ENCODE measurements at places on chromosomes 4 and X. TPM values are rescaled to one million over a fixed set of nuclear protein-coding genes. Genes with fewer than 3 reads are reported as not detected.

Gene CPLX1
- 3.4 TPM for total RNA-seq

Gene SMIM31
- total RNA-seq = 11.0 TPM

Gene C4orf51
- total RNA-seq = not detected

Gene TMEM154
- 1.5 TPM for total RNA-seq

Gene PLAC1
- not detected for total RNA-seq

Gene BST1
- total RNA-seq = 6.9 TPM

- no peak for DNase-seq
Observed at GRCh38 chr4:159238631-159239030, 135.8 kb downstream of the RAPGEF2 start.

- no peak for DNase-seq
Observed at GRCh38 chr4:4200624-4201023, 26.1 kb downstream of the OTOP1 start.

DNA sequence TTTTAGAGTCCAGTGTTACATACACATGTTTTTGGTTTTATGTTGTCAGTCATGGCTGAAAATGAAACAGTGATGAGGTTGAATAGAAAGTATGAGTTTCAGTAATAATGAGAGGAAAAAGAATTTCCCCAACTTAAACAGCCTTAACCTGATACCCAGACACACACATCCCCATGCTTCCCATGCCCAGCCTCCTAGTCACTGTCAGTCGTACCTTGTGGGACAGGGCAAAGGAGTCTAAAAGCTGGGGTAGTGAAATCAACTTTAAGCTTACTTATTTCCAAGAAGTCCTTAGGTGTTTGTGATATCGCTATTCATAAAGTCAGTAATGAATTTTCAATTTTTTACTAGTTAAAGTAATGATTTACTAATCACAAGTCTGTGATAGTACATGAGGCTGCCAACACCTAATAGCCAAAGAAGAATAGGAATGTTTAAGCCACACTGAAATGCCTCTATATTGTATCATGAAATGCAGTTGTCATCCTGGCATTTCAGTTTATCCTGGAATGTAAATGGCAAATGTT lies 24.3 kb upstream of the GPR34 start:
- DNase-seq = no peak

GRCh38 chr4:18511727-18512126 lies 490.2 kb upstream of the LCORL start:
- DNase-seq = no peak

DNA sequence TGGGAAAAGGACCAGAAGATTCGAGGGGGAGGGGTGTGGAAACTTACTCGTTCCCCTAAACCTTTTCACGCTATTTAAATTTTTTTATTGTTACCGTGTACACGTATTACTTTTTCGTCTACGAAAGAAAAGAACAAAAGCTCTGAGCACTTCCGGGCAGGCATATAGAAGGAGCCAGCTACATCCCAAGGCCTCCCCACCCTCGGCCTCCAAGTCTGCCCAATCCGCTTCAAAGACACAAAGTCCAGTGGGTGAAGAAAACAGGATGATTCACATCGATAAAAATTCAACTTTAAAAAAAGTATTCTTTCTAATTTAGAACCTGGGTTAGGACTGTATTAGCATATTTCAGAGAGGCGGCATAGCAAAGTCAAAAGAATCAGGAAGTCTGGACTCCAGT lies 23.1 kb downstream of the SEL1L3 start:
- no peak for DNase-seq

- DNase-seq = no peak
Observed at GRCh38 chrX:40064055-40064597, 33.6 kb downstream of the BCOR start.

- no peak for DNase-seq
Observed at GRCh38 chrX:86023811-86024210, 23.5 kb downstream of the CHM start.

DNA sequence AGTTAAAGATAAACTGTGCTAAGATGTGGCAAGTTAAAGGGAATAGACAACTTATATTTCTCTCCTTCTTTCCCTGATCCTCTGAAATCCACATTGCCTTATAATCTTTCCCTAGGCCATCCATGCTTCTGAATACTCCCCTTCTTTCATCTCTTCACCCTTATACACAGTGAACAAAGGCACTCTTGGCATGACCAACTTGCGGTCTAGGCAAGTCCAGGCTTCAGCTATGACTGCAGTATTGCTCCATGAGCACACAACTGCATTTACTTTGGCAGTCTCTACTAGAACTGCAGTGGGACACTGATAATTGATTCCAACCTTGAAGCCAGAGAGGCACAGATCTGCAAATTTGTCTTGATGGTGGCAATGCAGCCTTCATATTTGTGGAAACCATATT lies 24.2 kb upstream of the UBA6 start:
- DNase-seq = no peak

DNA sequence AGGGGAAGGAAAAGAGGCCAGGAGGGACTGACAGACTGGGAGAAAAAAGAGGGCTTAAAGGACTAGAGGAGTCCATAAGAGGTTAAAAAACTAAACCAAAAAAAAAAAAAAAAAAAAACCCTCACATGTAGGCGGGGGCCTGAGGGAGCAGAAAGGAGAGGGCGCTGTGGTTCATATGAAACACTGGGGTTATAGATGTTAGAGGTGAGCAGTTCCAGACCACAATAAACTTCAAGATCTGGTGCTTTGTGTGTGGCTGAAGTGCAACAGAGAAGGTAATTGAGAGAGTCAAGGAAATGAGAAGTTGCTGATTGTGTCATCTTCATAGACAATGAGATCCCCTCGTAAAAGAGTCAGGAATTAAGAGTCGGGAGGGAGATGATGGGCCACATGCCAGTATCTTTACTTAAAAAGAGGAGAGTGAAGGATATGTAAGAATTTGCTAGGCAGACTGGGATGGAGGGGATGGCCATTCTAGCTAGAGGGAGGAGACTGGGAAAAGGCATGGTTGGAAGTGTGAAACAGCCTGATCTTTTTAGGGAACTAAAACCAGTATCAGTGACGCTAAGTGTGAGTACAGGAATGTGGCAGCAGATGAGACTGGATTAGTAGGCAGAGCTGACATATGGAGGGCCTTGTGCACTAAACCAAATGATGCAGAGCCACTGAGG lies 18.4 kb upstream of the OGT start:
- no peak for DNase-seq

DNA sequence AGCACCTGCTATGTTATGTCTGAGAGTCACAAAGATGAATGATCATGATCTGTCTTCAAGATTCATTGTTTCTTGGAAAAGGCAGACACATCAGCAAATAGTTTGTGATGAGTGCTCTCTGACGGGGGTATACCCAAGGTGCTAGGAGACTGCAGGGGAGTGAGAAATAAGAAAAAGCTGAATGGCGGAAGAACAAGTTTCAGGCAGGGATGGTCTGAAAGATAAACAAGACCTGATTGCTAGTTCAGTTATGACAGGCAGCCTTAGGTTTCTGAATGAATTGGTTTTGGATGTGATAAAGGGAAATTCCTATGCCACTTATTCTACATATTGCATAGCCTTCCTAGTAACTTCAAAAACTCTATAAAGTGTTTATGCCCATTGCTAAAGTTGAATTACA lies 327.0 kb upstream of the DKK2 start:
- no peak for DNase-seq

DNA sequence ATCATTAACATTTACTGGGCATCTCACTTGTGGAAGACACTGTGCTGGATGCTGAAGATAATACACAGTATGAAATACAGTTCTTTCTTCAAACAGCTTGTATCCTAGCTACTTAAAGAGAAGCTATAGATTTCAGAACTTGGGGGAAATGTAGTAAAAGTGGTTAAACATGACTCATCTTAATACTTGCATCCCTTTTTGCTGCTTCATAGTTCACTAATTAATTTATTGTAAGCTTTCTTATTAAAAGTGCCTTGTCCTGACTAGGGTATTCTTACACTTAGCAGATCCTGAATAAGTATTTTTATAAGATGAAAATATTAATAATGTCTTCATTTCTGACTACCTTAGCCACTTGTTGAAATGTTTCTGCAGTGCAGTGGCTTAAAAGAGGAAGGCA lies 132.8 kb upstream of the STIM2 start:
- no peak for DNase-seq

DNA sequence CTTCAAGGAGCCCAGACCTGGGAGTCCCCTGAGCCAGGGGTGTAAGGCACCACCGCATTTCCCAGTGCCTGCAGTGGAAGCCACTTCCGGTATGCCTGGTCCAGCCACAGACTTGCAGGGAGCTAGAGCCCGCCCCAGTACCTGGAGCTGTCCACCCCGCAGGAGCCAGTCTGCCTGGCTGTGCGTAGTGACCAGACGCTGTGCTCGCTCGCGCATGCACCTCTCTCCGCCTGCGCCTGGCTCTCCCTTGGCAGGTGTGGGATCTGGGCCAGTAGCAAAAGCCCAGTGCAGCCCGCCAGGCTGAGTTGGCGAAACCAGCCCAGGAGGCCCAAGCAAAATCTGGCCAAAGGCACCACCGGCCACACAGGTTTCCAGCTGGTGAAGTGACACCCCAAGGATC lies 973.7 kb upstream of the AGA start:
- DNase-seq = no peak

GRCh38 chr4:7384003-7384928 lies 50.5 kb downstream of the PSAPL1 start:
- peak; percentile 5 for DNase-seq

DNA sequence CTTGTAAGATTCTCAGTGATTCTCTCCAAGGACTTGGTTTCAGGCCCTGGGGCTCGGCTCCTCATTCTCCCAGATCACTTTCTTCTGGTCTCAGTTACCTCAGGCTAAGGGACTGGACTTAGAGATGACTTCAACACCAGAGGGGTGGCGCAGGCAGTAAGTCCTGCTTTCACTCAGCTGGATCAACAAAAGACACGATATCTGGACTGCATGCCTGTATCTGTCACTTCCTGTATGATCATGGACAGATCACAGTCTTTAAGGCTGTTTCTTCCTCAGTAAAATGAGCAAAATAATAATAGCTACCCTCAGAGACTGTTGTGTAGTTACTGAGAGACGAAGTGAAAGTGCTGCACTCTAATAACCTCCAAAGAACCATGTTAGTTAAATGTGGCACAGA lies 19.5 kb upstream of the CXCR3 start:
- DNase-seq = no peak

- no peak for DNase-seq
Observed at GRCh38 chrX:36434522-36434921, 515.0 kb downstream of the CFAP47 start.

DNA sequence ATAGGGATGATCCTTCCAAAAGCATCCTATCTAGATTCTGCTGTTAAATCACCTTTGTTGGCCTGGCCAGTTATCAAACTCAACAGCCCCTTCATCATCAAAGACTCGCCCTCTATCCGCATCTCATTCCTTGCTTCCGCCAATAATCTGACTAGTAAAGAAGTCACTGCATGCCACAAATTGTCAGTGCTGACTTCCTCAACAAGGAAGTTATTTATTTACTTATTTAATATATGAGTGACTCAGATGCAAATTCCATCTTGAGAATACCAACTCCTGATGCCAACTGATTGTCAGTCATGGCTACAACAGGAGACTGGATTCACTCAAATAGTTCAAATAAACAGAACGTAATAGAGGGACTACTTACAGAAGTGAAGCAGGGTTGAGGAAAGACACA lies 283.8 kb downstream of the TRIML1 start:
- no peak for DNase-seq
